Activated T-cell treated with anti-CD3 and anti-CD28 coated beads for 48 hours (primary cell): ENCODE measurements at places on chromosomes 7 and 10.

DNA sequence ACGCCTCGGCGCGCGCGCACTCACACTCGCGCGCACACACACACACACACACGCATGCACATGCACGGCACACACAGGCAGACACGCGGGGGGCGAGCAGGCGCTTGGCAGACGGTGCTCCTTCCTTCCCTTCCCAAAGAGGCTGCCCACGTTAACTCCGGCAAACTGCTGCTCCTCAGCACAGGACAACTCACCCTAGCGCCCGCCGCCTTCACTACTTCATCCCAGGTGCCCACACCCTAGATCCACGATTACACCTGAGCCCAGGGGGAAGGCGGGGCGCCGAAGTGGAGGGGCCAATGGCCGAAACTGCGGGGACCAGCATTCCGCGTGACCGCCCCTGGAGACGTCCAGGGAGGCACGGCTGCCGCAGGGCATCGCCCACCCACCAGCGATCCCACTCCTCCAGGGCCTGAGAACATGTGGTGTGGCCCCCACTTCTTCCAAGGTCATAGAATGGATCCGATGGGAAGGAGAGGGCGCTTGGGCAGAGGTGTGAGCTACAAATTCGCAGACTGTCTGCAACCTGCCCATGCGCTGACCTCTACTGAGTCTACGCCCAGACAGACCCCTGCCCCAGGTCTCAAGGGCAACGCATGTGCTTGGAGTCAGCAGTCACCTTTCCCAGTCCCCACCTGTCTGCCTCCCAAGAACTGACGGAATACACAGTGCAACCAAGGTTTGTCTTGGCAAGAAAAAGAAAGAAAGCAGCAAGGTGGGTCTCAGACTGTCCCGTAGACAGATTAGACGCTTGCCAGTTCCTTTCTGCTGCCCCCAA lies 74.6 kb downstream of the CALN1 start:
- no peak for DNase-seq

GRCh38 chr10:79184145-79184625 lies 115.4 kb downstream of the ZMIZ1 start:
- DNase-seq, result no peak

- DNase-seq, result no peak
Measured at GRCh38 chr7:93985101-93985500, 19.1 kb downstream of the BET1 start.

GRCh38 chr10:22679608-22680007 lies 34.8 kb downstream of the PIP4K2A start:
- DNase-seq, result no peak

- DNase-seq, result peak; percentile 29
Measured at GRCh38 chr7:66758950-66759628, 18.6 kb downstream of the RABGEF1 start.

DNA sequence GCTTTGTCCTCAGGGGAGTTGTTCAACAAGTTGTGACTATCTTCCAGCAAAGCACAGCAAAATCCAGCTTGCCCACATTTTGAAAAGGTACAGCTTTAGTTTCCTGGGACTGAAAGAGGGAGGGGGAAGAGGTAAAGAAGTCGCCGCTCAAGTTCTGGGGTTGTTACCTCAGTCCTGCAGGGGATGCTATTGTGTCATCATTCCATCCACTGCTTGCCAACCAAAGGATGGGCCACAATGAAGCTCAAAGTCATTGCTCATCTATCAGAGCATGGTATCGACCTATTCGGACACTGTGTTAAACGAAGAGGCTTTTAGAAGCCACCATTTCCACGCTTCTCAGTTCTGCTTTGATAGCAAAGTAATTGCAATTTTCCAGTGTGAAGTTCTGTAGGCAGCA lies 34.3 kb downstream of the NPY start:
- no peak for DNase-seq

- DNase-seq, result no peak
Measured at GRCh38 chr7:80172387-80172786, 37.8 kb downstream of the GNAI1 start.

DNA sequence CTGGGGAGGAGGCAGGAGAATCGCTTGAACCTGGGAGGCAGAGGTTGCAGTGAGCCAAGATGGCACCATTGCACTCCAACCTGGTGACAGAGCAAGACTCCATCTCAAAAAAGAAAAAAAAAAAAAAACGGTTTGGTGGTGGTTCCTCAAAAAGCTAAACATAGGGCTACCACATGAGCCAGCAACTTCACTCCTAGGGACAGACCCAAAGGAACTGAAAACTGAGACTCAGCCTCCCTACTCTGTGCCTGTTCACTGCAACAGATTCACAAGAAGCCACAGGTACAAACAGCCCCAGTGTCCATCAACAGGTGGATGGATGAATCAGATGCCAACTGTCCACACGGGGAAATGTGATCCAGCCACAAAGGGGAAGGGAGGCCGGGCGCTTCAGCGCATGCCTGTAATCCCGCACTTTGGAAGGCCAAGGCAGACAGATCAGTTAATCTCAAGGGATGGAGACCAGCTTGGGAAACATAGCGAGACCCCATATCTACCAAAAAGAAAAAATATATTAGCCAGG lies 79.1 kb upstream of the TNRC18 start:
- DNase-seq, result no peak

DNA sequence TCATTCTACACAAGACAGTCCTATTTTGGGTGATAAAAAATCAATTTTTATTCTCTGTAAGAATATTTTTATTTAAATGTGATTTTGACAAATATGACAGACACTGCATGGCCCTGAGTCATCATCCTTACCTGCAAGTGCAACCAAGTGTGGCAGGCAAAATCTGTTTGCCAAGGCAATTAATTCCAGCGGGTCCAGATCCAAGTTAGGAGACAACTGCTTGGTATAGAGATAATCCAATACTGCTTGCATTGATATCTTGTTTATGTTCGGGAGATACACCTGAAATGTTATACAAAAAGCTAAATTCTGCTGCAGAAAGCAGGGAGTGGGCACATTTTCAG lies 66.2 kb downstream of the RHOBTB1 start:
- DNase-seq, result no peak
